ENCODE measurements at places on chromosomes 11 and 22.

GRCh38 chr11:121670805-121671282, 218.1 kb upstream of the SORL1-AS1 start:
- DNase-seq, result no peak

- peak; percentile 97 for DNase-seq
These were observed 12.0 kb downstream of the BRSK2 start for GRCh38 chr11:1401656-1402221.

DNA sequence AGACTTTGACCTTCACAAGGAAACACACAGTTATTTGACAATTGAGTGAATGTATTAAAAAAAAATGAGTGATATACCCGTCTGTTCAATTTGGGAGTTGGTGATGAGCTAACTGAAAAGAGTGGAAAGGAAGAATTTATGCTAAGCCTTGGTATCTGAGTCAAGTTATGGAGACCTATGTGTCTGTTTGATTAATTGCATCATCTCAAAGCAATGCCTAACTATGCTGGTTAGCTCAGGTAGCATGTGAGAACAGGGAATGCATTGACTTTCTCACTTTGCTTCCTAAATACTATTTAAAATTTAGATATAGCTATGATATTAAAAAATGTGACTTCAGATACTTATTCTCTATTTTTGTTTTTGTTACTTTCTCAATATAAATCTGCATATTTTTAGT, 110.5 kb downstream of the DDX10 start:
- DNase-seq, result no peak

GRCh38 chr11:65880844-65881421, 1.3 kb downstream of the CTSW start:
- DNase-seq, result no peak

GRCh38 chr11:3132271-3132781, 32.8 kb downstream of the OSBPL5 start:
- no peak for DNase-seq

DNA sequence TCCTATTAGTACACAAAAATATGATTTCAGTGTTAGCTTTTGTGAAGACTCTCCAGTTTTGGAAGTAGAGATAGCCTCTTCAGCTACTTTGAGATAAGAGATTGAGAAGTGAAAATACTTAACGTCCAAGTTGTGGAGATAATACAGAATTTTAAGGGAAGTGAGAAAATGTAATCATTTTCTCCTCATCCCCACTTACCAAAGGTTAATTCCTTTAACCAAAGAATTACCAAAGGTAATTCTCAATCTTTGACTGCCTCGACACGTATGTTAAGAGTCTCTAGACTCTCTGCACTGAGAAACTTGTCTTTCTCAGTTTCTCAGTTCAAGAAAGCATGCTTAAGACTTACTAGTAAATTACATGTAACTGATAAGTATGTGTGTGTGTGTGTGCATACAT, 15.3 kb downstream of the C11orf54 start:
- DNase-seq, result no peak

DNA sequence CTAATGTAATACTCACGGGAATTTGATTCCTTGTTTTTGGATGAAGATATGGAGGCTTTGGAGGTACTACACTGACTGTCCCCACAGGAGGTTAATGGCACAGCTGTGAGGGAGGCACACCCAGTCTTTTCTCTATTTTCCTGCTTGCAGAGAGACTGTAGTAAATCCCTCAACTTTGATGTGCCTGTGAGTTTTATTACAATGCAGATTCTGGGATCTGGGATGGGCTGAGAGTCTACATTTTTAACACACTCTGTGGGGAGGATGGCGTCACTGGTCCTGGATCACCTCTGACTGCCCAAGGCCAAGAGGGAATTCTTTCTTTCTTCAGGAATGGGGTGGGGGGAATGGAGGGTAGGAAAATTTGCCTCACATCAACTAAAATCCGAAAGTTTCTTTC, 80.2 kb upstream of the NTM start:
- no peak for DNase-seq

DNA sequence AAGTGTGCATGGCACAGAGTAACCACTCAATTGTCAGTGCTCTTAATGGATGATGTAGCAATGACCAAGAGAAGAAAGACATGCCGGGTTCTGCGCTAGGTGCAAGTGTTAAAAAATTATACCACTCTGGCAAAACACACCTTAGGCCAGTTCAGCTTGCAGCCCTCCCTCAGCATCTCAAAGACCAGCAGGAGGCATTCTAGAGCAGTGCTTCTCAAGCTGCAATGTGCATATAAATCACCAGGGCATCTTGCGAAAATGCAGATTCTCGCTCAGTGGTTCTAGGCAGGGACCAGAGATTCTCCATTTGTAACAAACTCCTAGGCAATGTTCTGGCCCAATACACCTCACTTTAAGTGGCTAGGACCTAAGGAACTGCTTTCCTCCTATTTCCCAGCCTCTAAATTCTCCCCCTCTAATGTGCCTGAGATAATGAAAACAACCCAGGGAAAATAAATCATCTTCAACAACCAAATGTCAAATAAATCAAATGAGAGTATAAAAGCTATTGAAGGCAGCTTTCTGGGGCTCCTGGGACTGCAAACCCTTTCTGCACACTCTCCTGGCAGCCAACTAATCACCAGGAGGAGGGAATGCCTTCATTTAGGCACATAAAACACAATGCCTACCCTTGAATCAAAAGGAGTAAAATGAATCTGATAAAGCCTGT, 337.2 kb upstream of the API5 start:
- peak; percentile 13 for DNase-seq

DNA sequence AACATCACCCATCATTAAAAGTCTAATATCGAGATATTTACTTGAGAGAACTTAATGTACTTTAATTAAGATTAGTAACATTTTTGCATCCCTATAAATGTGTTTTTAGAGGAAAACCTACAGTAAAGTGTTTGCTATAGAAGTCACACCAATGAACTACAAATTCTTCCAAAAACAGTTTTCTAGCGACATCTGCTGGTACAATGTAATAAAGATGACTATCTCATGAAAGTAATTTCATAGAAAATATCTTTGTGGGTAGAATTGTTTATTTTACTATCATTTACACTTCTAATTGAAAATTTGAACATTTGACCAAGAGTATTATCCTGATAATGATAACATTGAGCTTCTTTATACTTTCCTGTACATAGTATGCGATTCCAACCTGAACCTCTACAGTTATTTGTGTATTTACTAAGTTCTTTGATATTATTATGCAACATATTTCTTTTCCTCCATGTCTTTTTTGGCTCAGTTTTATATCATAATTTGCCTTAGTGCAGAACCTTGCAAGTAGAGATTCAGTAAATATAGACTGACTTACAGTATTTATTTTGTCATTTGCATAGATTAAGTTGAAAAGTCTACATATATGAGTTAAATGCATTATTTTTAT, 252.7 kb downstream of the TMEM135 start:
- peak; percentile 23 for DNase-seq

DNA sequence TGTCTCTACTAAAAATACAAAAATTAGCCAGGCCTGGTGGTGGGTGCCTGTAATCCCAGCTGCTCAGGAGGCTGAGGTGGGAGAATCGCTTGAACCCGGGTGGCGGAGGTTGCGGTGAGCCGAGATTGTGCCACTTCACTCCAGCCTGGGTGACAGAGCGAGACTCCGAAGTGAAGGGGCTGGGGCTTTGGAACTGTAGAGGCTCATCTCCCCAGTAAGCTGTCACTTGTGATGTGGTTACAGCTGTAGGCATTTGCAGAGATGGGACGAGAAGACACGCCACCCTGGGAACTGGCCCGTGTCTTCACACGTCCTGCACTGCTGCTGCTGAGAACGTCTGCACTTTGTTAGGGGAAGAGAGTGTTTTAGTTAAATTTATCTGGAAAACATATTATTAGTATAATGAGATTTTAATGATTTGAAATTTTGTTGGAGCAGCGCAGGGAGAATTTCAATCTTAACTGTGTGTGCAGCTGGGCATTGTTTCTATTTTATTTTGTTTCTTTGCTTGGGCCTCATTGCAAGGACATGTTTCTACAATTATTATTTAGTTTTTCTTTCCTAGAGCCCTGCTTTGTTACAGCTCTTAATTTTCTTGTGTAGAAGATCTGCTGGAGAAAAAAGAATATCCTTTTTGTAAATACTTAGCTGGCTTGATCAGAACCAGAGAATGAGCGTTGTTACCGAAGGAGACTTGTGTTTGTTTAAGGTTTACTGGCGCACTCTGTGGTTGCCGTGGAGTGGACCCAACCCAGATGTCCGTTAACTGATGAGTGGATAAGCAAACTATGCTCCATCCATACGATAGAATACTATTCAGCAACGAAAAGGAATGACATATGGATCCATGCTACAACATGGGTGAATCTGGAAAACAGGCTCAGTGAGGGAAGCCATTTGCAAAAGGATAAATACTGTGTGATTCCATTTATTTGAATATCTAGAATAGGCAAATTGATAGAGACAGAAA, 18.4 kb downstream of the PARVB start:
- no peak for DNase-seq

DNA sequence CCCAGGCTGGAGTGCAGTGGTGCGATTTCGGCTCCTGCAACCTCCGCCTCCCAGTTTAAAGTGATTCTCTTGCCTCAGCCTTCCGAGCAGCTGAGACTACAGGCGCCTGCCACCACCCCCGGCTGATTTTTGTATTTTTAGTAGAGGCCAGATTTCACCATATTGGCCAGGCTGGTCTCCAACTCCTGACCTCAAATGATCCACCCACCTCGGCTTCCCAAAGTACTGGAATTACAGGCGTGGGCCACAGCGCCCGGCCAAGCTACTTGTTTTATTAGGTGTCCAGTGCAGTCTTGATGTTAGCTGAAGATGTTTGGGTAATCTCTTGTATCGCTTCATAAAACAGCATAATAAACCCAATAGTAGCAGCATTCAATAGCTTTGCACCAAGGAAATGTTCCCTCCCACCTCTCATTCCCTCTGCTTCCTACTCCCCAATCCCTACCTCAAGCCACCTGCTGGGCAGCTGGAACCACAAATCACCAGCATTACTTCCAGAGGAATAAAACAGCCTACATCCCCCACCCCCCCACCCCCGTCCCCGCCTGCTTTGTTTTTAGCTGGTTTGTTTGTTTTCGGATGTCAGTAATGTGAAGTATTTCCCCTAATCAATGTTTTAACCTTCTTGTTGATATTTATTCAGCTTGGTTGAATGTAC, 11.0 kb upstream of the GRIK4 start:
- peak; percentile 51 for DNase-seq
